SIG-M5 (cell line): ENCODE measurements at places on chromosomes 2 and 18.

- DNase-seq = no peak
Measured at GRCh38 chr2:119487434-119488244, 36.6 kb downstream of the SCTR start.

- DNase-seq = no peak
Measured at GRCh38 chr18:69727912-69728572, 219.6 kb downstream of the CD226 start.

DNA sequence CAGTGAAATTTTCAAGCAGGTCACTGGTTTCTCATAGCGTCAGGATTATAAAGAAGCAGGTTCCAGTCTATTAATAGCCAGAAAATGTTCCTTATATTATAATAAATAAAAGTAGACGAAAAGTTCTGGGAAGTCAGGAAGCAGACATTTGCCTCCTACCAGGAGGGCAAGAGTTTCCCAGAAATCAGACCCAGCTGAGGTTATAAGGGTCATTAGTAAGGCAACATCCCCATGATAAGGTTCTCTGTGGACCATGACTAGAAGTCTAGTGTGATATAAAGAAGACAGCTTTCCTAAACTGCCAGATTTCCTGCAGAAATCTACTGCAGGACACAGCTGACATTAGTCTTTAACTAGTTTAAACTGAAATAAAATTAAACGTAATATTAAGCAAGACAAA is 210.1 kb upstream of the STK17B start:
- DNase-seq = no peak

DNA sequence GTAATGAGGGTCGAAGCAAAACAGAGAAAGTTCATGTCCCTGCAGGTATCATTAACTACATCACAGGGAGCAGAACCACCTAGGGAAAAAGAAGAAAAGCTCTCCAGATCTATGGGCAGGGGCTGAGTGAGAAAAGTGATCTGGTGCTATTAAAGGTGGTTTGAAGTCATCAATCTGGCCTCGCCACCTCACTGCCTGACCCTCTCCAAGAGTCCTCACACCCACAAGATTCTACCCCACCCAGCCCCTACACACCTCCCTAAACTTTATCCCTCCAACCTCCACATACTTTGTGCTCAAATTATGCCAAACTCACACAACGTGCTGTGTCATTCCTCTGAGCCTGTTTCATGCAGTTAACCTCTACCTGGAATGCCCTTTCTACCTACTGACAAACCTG is 2.2 kb downstream of the GALNT14 start:
- no peak for DNase-seq

DNA sequence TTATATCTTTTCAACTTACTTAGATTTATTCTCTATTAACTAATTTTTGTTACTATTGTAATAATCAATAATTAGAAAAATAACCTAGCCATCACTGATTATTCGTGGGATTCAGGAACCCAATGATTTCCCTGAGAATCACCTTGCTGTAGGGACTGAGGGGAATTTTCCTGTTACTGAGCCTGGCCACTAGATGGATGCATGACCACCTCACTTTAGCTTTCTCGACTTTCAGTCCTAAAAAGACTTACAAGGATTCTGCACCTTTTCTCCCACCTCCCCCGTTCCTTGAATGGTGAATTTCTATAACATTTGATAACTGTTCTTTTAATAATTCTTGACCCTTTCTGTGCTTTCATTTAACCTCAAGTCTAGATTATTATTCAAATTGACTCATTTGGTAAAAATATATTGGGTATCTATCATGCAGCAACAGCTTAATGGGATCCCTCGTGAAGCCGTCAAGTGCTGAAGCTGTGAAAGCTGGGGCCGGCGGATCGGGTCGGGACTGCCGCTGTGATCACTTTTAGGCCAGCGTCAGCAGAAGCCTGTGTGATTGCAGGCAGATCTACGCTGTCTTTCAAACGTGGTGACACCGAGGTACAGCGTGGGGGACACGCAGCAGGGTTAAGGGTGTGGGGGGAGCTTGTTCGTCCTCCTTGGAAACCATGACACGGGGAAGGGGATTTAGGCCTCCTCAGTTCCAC is 38.8 kb upstream of the TMEM18 start:
- no peak for DNase-seq

GRCh38 chr18:74148543-74149070 is 284 bp downstream of the TIMM21 start:
- no peak for DNase-seq

- no peak for DNase-seq
Measured at GRCh38 chr18:62200121-62200914, 13.3 kb downstream of the RELCH start.
